ENCODE measurements at places on chromosomes 4 and X. TPM values are rescaled to one million over a fixed set of nuclear protein-coding genes. Genes with fewer than 3 reads are reported as not detected.

INTU gene
- total RNA-seq, result 23.2 TPM

DNA sequence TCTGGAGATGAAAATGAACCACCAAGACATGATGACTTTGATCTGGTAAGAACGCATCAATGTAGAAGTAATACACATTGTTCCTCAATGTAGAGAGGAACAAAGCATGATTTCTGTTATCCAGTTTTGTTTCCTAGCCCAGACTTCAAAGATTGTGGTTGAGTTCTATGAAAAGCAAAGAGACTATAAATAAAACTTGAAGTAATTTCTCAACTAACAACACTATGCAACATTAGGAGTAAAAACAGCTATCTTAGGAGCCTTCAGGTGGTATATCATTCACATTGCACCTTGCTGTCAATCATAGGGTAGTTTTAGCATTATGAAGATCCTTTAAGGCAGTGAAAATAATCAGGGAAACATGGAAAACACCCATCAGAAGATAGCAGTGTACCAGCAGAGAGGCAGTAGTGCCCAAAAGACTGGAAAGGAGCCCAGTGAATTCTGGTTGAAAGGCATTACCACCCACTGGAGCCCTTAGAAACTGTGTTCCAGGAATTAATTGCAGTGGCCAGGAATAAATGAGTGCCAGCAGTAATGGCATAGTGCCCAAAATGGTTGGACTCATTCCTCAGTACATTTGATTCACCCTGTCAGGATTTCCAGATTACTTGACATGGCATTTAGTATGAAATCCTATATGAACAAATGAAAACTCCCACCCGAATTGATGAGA, 300.7 kb upstream of the CXXC4 start:
- DNase-seq, result no peak

DNA sequence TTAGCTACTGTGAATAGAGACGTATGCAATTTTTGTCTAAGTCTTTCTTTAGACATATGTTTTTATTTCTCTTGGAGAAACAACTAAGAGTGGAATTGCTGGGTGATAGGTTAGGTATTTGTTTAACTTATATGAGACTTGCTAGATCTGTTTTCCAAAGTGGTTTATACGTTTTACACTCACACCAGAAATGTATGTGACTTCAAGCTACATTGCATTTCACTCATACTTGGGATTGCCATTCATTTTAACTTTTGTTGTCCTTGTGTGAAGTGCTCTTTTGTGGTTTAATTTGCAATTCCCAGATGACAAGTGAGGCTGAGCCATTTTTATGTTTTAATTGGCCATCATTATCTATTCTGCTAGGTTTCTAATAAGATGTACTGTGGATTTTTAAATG, 817.2 kb downstream of the GLUD2 start:
- no peak for DNase-seq

DNA sequence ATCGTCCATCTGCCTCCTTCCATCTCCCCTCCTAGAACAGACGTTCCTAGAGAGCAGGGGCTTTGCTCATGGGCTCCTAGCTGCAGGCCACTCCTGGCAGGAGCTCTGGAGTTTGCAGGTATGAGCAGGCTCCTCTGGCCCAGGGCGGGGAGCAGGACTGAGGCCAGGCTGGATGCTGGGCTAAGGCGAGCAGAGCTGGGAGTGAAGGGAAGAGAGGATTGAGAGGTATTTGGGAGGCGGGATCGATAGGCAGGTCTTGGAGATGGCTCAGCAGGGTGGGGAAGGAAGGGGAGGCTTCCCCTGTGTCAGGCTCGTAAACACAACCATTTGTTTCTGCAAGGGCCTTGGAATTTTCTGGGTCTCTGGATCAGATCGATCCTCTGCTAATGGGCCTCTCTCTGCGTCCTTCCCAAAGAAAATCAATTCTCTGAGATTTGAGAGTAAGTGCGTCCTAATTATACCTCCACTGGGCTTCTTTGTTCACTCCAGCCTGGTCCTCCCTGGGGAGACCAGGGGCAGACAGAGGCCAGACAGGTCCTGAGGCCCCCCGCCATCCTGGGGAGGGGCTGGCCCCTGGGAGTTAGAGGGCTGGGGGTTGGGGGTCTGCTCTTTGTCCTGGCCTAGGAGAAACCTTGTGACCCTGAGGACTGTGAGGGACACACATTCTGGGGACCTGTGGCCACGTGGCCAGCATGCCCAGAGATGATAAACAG, 94.8 kb upstream of the PSAPL1 start:
- DNase-seq, result no peak

PAGE2B gene
- not detected for total RNA-seq

- DNase-seq, result no peak
Measured at GRCh38 chrX:125850693-125851092, 315.4 kb downstream of the DCAF12L2 start.

DNA sequence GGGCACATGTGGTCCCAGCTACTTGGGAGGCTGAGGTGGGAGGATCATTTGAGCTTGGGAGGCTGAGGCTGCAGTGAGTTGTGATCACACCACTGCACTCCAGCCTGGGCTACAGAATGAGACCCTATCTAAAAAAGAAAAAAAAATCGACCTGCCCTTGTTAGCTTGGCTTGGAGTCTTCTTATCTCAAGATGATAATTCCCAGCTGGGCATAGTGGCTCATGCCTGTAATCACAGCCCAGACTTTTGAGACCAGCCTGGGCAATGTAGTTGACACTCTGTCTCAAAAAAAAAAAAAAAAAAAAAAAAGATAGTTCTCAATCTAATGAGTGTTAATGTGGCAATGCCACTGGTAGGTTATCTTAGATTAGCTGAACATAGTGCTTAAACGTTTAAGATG, 41.0 kb downstream of the QRFPR start:
- no peak for DNase-seq

- DNase-seq, result no peak
Measured at GRCh38 chr4:132132433-132132832, 1016.7 kb upstream of the PCDH10 start.

HMGN5 gene
- 3.8 TPM for total RNA-seq

GRCh38 chrX:133018229-133018628, 59.8 kb upstream of the HS6ST2 start:
- no peak for DNase-seq

ARMCX4 gene
- 32.0 TPM for total RNA-seq

DNA sequence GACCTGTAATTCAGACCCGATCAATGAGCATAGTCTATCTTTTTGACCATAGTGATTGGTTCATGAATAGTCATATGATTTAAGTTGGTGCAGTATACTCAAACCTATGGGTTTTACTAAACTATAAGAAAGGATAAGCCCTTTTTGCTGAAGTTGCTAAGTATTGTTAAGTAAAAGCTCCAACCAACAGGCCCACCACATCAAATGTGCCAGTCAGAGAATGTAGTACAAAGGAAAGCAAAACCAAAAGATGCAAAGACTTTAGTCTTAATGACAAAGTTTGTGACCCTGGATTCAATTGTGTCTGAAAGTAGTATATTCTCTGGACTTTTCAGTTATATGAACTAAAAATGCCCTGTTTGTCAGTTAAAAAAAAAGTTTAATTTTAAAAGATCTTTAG, 208.1 kb upstream of the TET2 start:
- DNase-seq, result no peak

H2BW2 gene
- not detected for total RNA-seq

PARM1 gene
- total RNA-seq, result 11.0 TPM

DNA sequence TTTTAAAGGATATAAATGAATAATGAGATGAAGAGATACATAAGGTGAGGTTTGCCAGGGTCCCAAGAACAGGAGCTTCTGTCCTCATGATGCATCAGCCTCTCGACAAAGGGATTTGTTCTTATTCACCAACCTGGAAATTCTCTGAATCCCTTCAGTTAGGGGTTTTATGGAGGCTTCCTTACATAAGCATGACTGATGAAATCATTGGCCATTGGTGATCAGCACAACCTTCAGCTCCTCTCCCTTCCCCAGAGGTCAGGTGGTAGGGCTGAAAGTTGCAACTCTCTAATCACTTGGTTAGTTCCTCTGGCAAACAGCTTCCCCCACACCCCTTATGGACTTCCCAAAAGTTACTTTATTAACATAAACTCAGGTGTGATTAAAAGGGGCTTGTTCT, 222.0 kb downstream of the SPRY1 start:
- DNase-seq, result no peak

CHRNA9 gene
- total RNA-seq, result not detected

GLRB gene
- 8.3 TPM for total RNA-seq

DNA sequence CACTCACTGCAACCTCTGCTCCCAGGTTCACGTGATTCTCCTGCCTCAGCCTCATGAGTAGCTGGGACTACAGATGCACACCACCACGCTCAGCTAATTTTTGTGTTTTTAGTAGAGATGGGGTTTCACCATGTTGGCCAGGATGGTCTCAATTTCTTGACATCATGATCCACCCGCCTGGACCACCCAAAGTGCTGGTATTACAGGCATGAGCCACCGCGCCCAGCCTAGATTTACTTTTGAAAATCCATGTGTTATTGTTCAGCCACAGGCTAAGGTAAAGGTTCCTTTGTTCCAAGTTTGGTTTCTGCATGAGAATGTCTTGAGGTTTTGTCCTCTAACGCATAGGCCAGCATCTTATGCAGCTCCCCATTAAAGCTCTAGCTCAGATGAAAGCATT, 371.6 kb downstream of the DMD start:
- DNase-seq, result no peak

GRCh38 chrX:9767375-9767774, 1.7 kb upstream of the GPR143 start:
- DNase-seq, result no peak

DNA sequence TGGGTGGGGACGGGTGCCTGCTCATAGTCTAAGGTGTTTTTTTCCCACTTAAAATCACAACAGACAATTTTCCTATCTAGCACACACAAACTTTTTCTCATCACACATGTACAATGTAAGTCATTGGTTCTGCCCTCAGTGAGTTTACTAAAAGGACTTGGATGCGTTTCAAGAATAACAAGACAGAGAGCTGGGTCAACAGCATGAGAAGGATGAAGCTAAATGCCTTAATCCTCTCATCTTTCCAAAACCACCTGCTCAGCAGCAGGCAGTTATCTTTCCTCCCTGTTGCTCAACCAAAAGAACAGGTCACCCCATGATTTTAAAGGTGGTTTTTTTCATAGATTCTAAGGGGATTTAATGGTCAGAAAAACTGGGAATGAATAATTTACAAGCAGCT, 40.1 kb downstream of the OFD1 start:
- no peak for DNase-seq

FHIP1A gene
- 7.3 TPM for total RNA-seq

DNA sequence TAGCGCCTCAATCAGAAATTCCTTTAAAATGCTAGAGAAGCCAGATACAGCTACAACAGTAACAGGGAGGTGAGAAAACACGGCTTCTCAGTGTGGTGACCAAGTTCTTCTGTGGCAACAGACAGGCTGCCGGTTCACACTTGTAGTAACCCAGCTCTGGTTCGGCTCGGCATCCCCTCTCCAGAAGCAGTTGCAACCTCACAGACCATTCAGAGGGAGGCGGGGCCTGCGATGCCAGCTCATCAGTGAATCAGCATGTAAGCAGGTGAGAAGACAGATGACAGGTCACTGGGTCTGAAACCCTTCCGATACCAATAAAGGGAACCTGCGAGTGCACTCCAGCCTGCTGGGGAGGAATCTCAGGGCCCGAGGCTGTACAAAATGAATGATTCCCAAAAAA, 251.0 kb downstream of the KCNIP4 start:
- no peak for DNase-seq

GRCh38 chr4:80294206-80294605, 27.7 kb downstream of the FGF5 start:
- DNase-seq, result no peak

GRCh38 chrX:101749436-101749835, 89.8 kb upstream of the ARMCX2 start:
- no peak for DNase-seq

DNA sequence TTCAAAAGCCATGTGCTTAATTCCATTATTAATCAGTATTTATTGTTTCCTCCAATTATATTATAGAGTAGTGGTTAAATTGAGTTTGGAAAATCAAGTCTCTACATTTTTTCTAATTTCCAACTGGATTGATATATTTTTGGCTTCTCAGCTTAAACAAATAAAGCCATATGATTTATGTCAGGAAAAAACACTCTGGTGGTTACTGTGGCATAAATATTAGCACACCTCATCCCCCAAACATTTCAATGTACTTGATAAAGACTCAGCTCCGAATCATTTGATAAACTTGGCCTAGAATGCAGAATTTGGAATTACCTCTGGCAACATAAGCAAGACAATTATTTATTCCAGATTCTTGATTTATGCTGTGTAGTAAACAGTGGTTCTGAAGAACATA, 2313.8 kb downstream of the ARAP2 start:
- DNase-seq, result no peak

- DNase-seq, result no peak
Measured at GRCh38 chrX:109783701-109784079, 50.6 kb upstream of the ACSL4 start.

GRCh38 chr4:150391052-150391451, 190.9 kb upstream of the MAB21L2 start:
- DNase-seq, result no peak

GRCh38 chrX:67543818-67544217, at the start of gene AR:
Gene AR, plus strand, starts transcription at chrX:67544021. Its CDS starts 1,126 bp downstream, at chrX:67545147.
- DNase-seq, result peak; percentile 77

GRCh38 chrX:22730542-22730941, 269.2 kb upstream of the DDX53 start:
- DNase-seq, result no peak

SUPT20HL2 gene
- 0.52 TPM for total RNA-seq

- no peak for DNase-seq
Measured at GRCh38 chrX:9913146-9913433, 54.1 kb upstream of the CLDN34 start.

- DNase-seq, result no peak
Measured at GRCh38 chr4:80980239-80980638, 50.3 kb upstream of the BMP3 start.

- DNase-seq, result no peak
Measured at GRCh38 chrX:85544609-85545008, 165.1 kb upstream of the POF1B start.

DNA sequence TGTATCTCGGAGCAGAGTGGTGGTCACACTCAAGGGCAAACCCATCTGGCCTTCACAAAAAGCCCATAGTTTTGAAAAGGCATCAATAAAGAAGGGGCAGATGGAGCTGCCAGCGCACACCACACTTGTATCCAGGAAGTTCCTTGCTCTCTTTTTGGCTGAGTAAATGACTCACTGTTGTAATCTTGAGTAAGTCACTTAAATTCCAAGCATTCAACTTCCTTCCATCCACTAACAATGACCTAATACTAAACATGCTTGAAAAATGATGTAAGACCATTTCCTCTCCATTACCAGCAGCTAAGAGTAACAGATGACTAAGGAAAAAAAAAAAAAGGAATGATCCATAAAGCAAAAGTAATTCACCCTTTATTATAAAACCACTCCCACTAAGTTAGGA, 32.4 kb upstream of the MYOZ2 start:
- DNase-seq, result no peak

DNA sequence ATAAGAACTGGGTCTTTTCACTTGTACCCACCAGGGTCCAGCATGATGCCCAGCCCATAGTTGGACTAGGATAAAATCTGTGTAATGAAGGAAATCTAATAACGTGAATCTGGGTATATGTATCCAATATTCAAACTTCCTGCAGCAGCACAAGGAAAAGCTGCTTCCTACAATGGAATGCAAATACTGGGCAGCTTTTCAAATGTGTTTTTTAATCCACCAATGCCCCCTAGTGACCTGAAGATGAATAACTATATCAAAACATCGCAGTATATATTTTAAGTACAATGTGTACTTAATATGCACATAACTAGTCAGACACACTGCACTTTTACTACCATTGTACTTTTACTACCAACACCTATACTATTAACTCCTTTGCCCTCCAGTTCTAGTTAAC, 5.3 kb downstream of the APOO start:
- no peak for DNase-seq

GRCh38 chrX:112826023-112826422, 14.6 kb downstream of the AMOT start:
- DNase-seq, result no peak

ACSL1 gene
- total RNA-seq, result 47.9 TPM

WAS gene
- total RNA-seq, result 2.2 TPM
